ENCODE measurements at places on chromosomes 3 and 15.

- DNase-seq = peak; percentile 33
Observed at GRCh38 chr15:52262364-52262763, 33.2 kb downstream of the MYO5C start.

- no peak for DNase-seq
Observed at GRCh38 chr3:126557761-126558160, 971 bp downstream of the C3orf22 start.

DNA sequence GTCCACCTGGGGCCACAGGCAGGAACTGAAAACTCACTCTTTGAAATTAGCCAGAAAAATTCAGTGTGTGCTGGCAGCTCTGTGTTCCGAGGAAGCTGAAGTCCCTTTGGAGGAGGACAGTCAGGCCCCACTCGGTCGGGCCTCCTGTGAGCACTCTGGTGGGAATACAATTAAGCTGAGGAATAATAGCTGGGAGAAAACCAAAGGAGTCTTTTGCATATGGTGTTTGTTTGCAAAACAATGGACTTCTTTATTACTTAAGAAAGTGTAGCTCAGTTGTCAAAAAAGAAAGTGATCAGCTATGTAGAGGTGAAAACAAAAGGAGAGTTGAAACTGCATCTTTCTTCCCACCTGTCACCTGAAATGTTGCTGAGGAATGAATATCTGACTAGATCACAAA lies 202.5 kb downstream of the MEIS2 start:
- no peak for DNase-seq

DNA sequence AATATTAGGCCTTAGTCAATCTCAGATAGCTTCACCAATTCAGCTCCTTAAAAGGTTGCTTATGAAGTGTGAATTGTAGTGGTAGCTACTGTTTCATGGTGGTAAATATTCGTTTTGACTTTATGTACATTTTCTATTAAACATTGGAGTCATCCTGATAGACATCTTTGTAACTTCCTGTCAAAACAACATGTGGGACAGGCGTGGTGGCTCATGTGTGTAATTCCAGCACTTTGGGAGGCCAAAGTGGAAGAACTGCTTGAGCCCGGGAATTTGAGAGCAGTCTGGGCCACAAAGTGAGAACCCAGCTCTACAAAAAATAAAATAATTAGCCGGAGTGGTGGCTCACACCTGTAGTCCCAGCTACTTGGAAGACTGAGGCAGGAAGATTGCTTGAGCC lies 2.0 kb upstream of the TRIM59 start:
- no peak for DNase-seq

- DNase-seq = peak; percentile 43
Observed at GRCh38 chr3:183434992-183435391, 6.6 kb upstream of the MCF2L2 start.

DNA sequence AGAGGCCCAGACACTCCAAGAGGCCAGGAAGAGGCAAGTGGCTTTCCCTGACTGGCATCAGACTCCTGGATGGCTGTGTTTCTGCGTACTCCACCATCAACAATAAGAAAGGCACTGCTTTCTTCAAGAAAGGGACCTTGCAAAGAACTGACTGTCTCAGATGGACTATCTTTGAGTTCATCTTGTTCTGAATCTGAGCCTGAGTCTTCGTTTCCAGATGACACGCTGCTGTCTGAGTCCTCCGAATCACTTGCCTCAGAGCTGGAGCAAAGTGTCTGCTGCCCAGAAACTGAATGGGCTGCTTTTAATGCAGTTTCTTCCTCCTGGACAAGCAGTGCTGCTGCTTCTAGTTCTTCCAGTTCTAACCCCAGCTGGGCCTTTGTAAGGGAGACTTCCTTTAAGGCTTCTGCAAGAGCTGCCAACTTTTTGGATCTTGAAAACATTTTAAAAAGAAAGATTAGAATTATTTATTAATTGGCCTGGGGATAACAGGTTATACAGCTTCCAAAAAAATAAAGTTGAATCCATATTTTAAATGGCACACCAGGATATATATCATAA lies 97.8 kb downstream of the SHQ1 start:
- no peak for DNase-seq

DNA sequence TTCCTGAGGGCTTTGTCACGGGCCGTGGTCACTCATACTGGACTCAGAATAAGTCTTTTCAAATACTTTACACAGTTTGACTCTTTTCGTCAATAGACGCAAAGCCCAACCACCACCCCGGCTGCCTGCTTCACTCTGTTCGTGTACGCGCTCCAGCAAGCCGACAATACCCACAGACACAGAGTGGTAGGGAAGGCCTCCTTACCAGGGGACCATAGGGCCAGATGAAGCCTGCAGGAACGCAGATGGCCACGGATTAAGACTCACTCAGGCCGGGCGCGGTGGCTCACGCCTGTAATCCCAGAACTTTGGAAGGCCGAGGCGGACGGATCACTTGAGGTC lies 29.7 kb downstream of the EFCAB12 start:
- DNase-seq = no peak

GRCh38 chr3:184730924-184731323 lies 19.1 kb upstream of the MAGEF1 start:
- DNase-seq = no peak

DNA sequence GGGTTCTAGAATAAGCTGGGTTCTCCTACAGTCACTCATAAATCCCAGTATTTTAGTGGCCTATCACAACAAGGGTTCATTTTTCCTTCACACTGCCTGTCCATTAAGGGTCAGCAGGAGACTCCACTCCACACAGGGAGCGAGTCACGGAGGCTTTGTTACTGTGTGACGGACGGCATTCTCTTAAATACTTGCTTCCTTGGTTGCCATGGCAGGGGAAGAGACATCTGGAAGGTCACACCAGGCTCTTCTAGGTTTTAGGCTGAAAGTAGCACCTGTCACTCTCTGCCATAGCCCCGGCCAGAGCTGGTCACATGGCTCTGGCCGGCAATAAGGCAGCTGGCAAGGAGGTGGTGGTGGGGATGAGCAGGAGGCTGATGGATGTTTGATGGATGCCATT lies 89.4 kb upstream of the ANKRD34C start:
- DNase-seq = no peak

DNA sequence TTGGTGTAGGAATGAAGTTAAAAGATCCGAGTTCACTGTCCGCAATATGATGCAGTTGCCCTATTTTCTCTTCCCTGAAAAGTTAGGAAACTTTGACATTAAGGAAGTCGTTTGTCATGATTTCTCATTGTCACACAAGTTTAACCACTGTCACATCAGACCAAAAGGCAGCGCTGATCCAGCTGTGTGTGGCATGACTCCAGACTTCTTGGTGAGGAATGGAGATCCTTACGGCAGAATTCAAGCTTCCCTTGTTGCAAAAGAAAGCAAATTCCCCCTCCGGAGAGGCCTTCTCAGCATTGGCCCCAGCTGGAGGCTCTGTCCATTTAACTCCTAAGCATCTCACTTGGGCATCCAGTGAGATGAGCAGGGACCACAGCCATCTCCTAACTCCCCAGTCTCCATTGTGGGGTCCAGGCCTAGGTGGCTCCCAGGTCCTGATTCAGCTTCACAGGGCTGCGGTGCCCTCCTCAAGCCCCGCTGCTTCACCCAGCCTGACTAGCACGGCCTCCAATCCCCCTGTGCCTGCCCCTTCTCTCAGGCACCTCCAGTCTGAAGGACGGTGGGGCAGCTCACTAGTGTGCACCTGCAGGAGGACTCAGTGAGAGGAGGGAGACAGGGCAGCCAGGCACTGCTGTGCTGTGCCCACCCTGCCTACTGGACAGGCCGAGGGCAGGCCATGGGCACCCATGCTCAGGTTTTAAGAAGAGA lies 159.5 kb downstream of the CHSY1 start:
- DNase-seq = no peak

GRCh38 chr3:171317171-171317570 lies 143.0 kb downstream of the TNIK start:
- no peak for DNase-seq

DNA sequence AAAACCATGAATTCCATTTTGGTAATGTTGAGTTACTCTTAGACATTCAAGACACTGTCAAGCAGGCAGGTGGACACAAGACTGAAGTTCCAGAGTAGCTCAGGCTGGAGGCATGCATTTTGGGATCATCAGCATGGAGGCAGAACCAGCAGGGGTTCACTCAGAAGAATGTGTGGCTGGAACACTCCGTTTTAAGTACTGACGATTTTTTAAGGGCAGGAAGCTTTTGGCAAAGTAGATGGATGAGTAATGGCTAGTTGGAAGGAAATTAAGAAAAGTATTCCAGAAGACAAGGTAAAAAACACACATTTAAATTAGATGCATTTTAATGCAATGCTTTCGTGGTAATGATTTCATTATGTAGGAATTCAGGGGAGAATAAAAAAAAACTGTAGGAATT lies 420.4 kb downstream of the ROBO2 start:
- no peak for DNase-seq

- no peak for DNase-seq
Observed at GRCh38 chr15:88322461-88322860, 65.9 kb upstream of the NTRK3 start.

DNA sequence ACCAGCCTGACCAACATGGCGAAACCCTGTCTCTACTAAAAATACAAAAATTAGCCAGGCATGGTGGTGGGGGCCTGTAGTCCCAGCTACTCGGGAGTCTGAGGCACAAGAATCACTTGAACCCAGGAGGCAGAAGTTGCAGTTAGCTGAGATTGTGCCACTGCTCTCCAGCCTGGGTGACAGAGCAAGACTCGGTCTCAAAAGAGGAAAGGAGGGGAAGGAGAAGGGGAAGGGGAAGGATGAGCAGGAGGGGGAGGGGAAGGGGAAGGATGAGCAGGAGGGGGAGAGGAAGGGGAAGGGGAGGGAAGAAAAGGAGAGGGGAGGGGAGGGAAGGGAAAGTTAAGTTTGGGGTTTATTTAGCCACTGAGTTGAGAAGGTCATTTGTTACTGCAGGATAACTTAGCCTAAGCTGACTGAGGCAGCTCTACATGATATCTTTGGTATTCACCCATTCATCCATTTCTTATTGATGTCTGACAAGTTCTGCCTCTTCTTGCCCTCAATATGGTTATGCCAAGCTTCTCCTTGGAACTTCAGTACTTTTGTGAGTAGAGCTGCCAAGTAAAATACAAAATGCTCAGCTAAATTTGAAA lies 15.9 kb upstream of the ABHD2 start:
- no peak for DNase-seq

DNA sequence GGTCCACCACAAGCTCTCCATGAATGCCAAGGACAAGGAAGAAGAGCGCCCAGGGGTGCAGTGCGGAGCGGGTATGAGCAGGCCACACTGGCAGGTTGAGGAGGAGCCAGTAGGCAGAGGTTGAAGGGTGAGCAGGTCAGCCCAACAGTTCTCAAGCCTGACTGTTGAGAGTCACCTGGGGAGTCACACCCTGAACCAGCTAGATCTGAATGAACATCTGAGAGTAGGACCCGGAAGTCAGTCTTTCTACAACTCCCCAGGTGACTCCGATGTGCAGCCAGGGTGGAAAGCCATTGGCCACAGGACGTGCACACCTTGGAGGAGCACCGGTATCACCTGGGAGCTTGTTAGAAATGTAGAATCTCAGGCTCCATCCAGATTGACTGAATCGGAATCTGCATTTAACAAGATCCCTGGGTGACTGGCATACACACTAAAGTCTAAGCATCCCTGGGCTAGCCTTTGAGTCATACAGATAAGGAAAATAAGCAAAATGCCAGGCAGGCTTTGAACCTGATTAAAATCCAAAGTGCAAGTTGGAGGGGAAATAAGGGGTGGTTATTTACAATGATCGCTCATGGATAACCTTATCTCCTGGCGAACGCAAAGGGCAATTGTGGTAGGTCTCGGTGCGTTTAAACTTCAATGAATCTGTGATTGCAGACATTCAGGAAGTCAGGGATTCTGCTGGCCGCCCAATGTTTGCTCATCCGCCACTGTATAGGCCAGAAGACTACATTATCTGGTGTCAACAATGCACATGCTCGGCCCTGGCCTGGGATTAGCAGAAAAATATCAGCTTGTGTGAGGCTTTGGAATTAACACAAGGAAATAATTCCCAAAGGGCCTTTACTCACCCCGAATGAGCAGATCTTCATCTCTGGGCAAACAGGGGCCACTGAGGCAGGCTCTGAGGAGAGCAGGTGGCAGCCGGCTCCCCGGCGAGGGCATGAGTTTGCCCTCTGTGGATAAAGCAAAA lies 11.7 kb upstream of the LYZL4 start:
- DNase-seq = no peak

GRCh38 chr15:98207928-98208327 lies 247.4 kb downstream of the ARRDC4 start:
- no peak for DNase-seq

GRCh38 chr15:71301958-71302621 lies 186.8 kb downstream of the THSD4 start:
- DNase-seq = no peak

GRCh38 chr15:66196602-66197001 lies 56.9 kb downstream of the MEGF11 start:
- no peak for DNase-seq

DNA sequence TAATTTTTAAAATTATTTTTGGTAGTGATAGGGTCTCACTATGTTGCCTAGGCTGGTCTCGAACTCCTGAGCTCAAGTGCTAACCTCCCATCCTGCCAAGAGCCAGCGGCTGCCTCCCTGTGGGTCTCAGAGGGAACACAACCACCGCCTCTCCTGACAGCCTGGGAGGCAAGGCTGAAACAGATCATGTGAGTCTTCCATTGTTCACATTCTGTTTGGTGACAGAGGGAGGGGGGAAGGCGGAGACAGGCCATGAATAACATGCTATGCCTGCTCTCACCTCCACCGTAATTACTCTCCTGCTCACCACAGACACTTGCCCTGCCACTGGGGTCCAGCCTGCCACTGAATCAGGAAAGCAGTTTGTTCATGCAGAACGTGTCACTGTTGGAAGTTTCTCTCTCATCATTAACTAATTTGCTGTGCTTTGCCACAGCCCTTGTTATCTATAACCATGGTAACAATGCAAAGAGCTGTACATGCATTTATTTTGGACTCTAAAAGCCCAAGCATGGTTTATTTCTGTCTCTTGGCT lies 78.4 kb upstream of the RASGRF1 start:
- DNase-seq = peak; percentile 71

GRCh38 chr15:88680241-88681001 lies 41.6 kb downstream of the ISG20 start:
- DNase-seq = no peak

GRCh38 chr3:9248522-9249271 lies 749 bp downstream of the SRGAP3 start:
- no peak for DNase-seq

All from iPS-NIHi11 (cell line).